ENCODE measurements at places on chromosomes 11 and 22.

DNA sequence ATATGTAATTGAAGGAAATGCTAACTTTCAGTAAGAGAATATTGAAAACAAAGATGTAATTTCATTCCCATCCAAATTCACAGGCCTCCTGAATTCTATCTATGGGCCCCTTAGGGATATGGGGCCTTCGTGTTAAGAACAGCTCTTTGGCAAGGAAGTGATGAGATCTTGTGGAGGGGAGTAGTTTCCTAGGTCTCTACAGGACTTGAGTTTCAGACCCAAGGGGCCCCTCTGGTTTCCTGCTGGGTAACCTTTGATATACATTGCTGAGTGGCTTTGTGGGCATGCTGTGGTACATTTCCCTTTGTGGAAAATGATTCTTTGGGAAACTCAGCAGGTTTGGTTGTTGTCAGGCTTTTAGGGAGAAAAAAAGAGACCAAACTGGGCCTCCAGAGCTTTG is 6.2 kb downstream of the STIM1 start:
- no peak for DNase-seq

GRCh38 chr11:103434073-103434411 is 324.8 kb downstream of the DYNC2H1 start:
- DNase-seq, result no peak

GRCh38 chr22:19022755-19023154 is 86.7 kb upstream of the PRODH start:
- peak; percentile 23 for DNase-seq

GRCh38 chr11:87417951-87418350 is 380.2 kb downstream of the TMEM135 start:
- DNase-seq, result no peak

- peak; percentile 82 for DNase-seq
Measured at GRCh38 chr11:60978546-60979380, 7.3 kb downstream of the CD6 start.

DNA sequence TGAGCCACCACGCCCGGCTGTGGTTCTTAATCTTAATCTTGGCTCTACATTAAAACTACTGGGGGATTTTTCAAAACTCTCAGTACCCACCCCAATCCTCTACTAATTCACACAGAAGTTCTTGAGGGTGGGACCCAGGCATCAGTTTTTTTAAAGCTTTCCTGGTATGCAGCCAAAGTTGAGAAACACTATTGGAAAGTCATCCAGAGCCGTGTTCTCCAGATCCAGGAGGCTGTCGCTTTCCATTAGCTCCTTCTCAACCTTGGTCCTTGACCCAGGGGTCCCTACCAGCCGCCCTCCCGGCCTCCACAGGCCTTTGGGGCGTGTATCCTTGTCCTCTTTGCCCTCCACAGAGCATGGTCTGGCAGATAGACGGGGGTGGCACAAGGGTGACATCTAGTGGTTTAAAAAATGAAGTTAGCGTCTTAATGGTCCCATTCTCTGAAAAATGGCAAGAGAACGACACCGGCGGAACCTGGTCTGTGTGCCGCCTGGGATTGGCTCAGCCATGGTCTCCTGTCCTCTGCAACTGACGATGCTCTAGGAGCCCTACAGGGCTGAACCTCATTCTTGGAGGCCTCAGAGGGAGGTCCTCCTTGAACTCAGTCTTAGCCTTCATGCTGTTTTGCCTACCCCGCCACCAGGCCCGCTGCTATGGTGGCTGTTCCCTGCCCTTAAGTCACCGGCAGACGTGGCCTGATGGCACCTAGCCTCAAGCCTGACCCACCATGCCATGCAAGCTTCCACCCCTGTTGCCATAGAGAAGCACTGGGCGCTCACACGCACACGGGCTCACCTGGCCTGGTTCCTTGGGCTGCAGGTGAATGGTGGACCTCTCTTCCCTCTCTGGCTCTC is 152.0 kb upstream of the SYN3 start:
- DNase-seq, result no peak
